NCI-H2029 treated with DMSO at 0.1 percent for 48 hours (cell line): ENCODE measurements at places on chromosomes 2 and 18.

DNA sequence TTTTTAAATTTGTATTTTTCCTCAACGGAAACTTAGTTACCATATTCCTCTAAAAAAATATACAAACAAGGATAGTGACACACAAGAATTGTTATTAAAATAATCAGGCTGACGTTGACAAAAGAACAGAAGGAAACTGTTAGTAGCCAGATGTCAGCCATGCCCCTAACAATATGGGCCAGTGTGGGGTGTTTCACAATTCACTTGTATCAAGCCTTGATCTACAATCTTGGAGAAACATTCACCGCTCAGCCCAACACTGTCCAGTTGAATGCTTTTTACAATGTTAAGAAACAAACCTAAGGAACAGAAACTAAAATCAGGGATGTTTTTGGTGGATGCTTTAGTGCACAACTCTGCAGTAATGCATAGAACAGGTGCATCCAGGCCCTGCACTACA is 44.6 kb downstream of the TMEFF2 start:
- DNase-seq, result no peak

- DNase-seq, result no peak
Observed at GRCh38 chr2:39625193-39625926, 40.4 kb upstream of the TMEM178A start.

DNA sequence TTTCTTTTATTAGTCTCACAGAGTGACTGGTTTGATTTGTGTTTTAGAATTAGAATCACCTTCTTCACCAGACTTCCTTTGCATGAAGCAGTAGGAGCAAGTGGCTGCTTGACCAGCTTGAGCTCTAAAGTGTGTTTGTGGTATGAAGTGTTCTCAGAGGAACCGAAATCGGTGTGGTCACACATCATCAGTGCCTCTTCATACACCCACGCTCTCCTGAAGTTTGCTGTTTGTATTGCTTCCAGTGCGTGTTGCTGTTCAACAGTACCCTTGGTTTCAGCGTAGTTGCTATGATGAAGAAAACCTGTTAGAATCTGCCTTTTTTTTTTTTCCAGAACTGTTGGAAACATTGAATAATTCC is 77.9 kb downstream of the LIMS1 start:
- peak; percentile 37 for DNase-seq

DNA sequence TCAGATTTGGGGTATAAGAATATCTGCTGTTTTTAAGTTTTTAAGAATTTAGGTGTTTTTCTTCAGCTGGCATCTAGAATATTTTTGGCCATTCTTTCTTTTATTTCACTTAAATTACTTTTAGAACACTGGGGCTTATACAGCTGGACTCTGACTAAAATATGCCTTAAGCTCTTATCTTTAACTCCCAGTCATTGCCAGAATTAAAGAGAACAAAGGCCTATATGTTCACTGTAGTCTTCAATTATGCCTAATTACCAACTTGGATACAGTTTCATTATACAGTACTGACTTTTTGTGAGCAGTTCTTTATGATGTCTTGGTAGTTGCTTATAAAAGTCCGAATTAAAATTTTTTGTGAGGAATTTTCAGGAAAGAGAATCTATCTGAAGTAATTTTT is 192.8 kb downstream of the ZNF407 start:
- DNase-seq, result no peak

- DNase-seq, result no peak
Observed at GRCh38 chr18:70418546-70419311, 129.9 kb downstream of the SOCS6 start.

DNA sequence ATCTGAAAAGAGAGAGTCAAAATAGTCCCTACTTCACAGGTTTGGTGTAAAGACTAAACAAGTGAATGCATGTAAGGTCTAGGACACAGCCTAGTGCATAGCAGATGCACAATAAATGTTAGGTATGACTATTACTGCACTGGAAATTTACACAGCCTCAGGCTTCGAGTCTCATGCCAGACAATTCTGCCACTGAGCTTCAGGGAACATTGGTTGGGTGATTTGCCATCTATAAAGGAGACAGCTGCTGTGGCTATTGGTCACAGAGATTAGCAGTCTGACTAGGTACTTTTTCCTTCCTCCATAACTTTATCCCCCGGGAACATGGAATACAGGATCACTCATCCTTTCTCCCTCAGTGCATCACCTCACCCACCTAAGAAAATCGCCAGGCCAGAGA is 89.2 kb downstream of the FAM124B start:
- DNase-seq, result no peak

GRCh38 chr2:3631851-3632659 is 25.9 kb upstream of the ALLC start:
- no peak for DNase-seq

GRCh38 chr2:1024981-1025380 is 74.3 kb downstream of the SNTG2 start:
- no peak for DNase-seq

DNA sequence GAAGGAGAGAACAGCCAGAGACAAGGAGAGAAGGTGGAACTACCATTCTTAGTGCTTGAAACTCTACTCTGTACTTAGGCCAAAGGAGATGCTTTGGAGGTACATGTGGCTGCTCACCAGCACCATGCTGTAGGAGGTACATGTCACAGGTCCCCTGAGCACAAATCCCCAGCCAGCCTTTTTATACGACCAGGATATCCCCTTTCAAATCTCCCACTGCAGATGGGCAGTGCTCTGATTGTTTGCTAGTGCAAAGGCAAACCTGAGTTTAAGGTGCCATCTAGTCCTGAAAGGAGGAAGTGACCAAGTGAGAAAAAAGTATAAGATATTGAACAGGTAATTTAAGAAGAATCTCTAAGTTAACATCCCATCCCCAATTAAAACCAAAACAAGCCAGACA is 17.1 kb upstream of the TTC21B start:
- no peak for DNase-seq

DNA sequence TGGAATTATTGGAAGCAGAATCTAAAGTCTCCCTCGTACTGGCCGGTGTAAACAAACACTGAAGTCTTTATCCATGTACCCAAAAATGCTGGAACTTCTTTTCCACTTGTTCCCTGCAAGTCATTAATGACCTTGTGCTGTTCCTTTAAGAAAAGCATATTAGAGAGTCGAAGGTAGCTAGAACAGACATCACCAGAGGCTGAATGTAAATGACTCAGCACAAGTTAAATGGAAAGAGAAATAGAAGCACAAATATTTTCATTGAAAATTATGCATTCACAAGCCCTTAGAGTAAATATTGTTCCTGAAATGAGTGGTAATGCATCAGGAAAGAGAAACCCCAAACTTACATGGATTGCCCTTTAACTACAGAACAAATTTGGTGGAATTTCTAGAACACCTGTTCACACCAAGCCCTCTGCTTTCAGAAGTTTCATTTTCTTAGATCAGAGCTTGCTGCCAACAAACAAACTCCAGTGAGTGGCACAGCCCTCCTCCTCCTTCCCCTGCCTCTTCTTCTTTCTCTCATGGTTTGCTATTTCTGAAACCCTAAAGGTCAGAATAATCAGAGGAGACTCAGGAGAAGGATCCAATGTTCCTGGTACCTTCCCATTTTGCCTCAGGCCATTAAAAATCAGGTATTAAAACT is 264.3 kb downstream of the TXNL1 start:
- DNase-seq, result no peak

DNA sequence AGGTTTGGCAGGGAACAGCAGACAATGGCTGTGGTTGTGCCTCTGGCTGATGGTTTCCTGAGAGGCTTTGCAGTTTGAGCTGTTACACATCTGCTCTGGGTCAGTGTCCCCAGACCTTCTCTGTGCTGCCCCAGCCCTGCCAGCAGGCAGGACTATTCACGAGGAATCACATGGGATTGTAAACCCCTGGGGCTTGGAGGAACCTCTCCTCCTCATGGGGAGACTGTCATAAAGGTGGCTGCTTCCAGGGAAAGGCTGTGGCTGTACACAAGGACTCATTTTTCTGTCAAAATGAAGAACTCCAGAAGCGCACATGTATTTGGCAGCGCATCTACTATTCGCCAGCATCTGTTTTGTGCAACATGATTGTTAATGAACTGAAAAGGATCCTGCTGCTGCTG is 142.6 kb upstream of the CYP1B1 start:
- DNase-seq, result no peak

- DNase-seq, result no peak
Observed at GRCh38 chr2:162795312-162795711, 43.3 kb downstream of the KCNH7 start.

- DNase-seq, result no peak
Observed at GRCh38 chr18:37958499-37958898, 392.9 kb upstream of the CELF4 start.

- DNase-seq, result no peak
Observed at GRCh38 chr2:40095000-40095399, 315.9 kb upstream of the THUMPD2 start.

- no peak for DNase-seq
Observed at GRCh38 chr2:231475965-231476364, 11.7 kb upstream of the NCL start.

GRCh38 chr2:69483024-69483423 is 45.8 kb upstream of the NFU1 start:
- no peak for DNase-seq

- peak; percentile 69 for DNase-seq
Observed at GRCh38 chr2:159616286-159616701, at the start of gene BAZ2B. Gene BAZ2B (minus strand): TSS chr2:159616548. CDS start chr2:159478719, 137,829 bp downstream.

DNA sequence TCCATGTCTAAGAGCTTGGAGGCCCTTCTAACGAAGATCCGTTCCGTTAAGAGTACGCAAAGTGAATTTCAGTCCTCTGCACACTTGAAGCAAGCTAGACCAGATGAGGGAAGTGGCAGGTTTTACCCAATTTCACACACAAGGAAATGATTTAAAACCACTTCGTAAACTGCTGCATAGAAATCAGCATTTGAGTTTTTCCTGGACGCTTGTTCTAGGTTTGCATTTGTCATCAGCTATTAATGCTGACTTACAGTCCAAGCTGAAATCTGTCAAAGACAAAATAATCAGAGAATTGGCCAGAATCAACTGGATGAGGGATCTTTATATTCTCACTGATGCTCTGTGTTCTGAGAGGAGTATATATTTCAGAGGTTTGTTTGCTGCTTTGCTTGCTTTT is 117.6 kb upstream of the RASGRP3 start:
- no peak for DNase-seq

DNA sequence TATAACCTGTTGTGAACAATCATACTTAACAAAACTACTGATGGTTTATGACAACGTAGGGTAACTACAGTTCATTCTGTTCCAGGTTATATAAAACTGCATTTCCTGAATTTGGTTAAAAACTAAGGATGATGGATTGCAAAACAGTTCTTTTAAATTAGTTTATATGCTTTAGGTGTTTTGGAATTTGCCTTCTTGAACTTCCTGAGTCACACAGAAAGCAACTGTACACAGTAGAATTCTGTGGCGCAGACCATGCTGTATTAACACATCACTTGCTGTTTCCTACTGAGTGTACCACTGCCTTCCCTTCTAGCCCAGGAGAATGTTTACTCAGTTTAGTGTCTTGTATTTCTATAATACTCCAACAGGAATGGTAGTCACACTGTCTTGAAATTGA is 19.4 kb downstream of the ITGB1BP1 start:
- DNase-seq, result no peak

DNA sequence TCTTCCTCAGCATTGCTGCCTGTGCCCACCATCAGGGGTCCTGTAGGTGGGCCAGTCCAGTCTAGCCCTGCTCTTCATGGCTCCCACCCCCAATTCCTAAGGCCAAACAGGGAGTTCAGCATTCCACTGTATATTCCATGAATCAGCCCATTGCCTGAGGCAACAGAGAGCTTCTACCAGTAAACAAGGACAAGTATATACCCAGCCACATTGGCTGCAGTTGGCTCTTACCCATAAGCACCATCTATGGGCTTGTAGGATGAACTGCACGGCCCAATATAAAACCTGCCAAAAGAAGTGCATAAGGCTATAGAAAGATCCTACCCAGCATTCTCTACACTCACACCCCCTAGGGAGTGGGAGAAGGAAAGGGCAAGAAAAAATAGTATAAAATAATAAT is 95.1 kb upstream of the SALL3 start:
- no peak for DNase-seq

GRCh38 chr2:97645695-97646629 is at the start of gene COX5B:
Gene COX5B (plus strand): TSS chr2:97646062. CDS start chr2:97646087, 25 bp downstream.
- peak; percentile 94 for DNase-seq

DNA sequence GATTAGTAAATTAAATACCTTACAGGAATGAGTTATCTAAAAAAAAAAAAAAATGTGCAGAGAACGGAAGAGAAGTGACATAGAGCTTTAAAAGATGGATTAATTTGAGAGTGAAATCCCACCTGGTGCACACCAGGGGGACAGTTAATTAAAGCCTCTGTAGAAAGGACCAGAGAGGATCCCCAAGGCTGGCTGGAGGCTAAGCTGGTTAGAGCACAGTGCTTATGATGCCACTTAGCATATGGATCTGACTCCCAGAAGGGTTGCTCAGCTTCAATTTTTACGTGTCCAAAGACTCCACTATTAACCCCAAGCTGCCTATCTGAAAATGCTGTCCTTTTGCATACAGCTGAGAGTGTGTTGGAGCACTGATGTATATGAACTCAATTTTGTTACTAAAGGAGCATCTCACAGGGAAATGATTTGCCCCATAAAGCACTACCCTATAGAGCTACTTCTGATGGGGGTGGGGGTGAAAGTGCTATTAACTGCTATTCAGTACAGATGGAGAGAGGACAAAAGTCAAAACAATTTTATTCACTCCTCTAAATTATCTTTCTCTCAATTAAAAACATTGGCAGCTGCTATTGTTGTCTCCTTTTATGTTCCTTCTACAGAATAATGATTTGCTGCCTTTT is 15.2 kb upstream of the SLC8A1 start:
- DNase-seq, result no peak

DNA sequence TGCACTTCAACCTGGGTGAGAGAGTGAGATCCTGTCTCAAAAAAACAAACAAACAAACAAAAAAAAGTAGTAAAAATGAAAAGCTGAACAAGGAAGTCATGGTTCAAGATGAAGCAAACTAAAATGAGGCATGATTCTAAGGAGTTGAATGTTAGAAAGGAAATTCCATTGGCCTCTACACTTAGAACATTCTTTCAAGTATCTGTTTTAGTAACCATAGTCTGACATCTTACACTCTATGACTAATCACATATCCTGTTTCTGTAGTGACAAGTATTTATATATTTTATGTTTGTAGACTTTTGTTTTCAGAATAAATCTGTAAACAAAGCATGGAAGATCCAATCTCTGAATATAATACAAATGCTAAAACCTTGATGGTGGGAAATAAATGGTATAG is 164.1 kb downstream of the KIAA1328 start:
- no peak for DNase-seq

- DNase-seq, result no peak
Observed at GRCh38 chr2:172080641-172081220, 4.6 kb upstream of the DLX1 start.

DNA sequence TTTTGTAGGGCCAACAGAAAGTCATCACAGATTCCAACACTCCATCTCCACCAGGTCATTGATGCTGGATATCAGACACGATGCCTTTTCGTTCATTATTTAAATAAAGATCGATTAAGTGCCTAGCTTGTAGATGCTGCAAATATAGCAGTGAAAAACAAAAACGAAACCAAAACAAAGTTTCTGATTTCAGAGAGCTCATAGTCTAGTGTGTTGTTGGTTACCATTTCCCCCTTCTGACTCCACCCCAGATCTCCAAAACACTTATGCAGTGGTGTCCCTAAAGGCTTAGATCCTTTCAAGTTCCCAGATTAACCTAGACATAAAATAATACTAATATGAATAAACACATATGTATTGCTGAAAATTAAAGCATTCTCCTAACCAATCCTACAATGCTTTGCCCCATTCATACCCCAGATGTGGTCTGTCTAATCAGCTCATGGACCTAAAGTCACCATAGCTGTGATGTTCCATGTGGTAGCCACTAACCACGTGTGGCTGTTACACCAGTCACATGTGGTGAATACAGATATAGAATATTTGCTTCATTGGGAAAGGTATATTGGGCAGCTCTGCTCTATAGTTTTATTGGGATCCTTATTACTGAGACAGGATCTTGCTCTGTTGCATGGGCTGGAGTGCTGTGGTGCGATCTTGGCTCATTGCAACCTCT is 787.2 kb downstream of the TDRD15 start:
- DNase-seq, result no peak
